ENCODE measurements at places on chromosomes 4 and X.

DNA sequence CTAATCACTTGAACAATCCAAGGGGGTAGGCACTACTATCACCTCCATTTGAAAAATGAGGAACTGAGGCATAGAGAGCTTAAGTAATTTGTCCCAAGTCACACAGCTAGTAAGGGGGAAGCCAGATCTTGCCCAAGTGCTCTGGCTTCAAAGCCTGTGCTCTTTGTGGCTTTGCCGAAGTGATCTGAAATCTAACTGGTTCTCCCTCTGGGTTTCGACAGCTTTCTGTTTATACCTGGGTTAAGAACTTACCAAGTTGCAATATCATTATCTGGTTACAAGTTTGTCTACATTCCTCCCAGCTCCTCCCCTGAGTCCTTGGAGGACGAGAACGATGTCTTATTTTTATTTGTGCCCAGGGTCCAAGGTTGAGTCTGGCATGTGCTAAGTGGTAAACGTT is 125.3 kb upstream of the RAI2 start:
- DNase-seq: no peak

- DNase-seq: peak; percentile 46
These were observed 290.6 kb upstream of the TAPT1 start for GRCh38 chr4:16516796-16517439.

- no peak for DNase-seq
These were observed 694.5 kb upstream of the SLIT2 start for GRCh38 chr4:19557161-19557560.

DNA sequence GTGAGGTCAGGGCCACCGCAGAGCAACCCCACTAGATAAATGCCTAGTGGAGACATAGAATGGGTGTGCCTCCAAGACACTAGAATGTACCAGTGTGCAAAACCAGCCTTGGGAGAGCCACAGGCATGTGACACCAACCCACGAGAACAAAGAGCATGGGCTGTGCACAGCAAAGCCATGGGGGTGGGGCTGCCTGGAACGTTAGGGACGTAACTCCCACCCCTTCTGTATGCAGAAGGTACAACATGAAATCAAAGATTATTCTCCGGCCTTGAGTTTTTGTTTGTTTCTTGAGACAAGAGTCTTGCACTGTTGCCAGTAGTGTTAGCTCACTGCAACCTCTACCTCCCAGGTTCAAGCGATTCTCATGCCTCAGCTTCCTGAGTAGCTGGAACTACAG is 99.5 kb downstream of the MID1IP1 start:
- DNase-seq: no peak

GRCh38 chr4:121706595-121707021 is 9.8 kb upstream of the ANXA5 start:
- no peak for DNase-seq

DNA sequence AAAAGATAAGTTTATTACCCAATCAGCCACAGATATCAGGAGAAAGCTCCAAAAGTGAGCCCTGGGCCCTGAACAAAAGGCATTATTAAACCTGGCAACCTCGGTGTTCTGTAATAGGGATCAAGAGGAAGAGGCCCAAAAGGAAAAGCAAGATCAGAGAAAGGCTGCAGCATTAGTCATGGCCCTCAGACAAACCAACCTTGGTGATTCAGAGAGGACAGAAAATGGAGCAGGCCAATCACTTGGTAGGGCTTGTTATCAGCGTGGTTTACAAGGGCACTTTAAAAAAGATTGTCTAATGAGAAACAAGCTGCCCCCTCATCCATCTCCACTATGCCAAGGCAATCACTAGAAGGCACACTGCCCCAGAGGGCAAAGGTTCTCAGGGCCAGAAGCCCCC is 75.7 kb downstream of the AGTR2 start:
- DNase-seq: no peak

DNA sequence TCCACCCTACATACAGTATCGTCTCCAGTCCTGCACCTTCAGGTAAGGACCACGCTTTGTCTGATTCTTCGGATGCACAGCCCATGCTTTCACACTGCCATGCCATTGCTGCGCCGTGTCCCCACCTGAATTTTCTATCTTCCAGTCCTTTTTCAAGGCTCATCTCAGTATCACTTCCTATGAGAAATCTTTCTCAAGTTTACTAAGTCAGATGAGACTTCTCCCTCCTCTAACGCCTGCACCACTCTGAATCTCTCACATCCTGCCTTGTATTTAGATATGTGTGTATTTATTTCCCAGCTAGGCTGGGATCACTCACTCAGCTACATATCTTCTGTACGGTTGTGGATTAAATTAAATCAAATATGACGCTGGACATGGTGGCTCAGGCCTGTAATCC is 116.8 kb downstream of the SMIM20 start:
- DNase-seq: no peak

GRCh38 chr4:40264497-40264896 is 67.7 kb downstream of the RHOH start:
- DNase-seq: no peak

GRCh38 chrX:109854096-109854495 is 121.0 kb upstream of the ACSL4 start:
- no peak for DNase-seq

- DNase-seq: no peak
These were observed 209.5 kb upstream of the LNX1 start for GRCh38 chr4:53800741-53801140.

DNA sequence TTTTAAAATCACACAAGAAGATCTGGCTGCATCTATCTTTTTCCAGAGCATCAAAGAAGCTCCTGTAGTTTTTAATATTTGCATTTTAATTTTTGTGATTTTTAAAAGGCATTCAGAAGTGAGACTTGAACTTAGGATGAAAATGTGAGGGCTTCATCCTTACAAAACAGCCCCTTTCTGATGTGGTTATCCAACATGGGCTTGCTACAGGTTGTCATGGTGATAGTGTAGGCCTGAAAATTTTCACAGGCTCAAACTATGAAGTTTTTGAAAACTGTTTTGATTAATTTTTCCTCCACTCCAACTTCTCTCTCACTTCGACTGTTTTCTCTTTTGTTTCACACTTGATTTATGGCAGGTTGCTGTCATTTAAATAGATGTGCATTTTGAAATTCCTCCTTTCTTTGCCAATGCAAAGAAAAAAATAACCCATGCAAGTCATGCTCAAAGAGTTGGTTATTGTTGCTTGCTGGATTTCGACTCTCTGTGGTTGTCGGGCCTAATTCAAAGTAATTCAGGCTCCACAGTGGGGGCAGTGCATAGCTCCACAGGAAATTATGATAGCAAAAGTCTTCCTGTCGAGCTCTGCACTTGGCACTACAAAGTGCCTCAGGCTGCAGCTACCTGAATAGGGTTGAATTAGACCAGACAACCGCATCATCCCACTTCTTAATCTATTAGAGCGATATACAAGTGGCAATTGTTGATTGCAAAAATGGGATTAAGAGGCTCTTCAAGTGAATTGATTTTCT is 201.0 kb upstream of the GPR101 start:
- DNase-seq: no peak

DNA sequence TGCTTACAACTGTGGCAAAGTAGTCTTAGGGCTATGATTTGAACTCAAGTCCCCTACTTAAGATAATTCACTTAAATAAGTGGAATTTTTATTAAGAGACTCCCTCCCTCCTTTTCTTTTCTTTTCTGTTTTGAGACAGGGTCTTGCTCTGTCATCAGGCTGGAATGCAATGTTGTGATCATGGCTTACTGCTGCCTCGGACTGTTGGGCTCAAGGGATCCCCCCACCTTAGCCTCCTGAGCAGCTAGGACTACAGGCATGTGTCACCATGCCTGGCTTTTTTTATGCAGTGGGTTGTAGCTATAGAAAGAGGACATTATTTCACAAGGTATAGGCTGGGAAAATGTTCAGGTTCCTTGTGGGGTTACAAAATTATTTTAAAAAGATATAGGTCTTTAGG is 19.2 kb downstream of the DIAPH2 start:
- DNase-seq: no peak

DNA sequence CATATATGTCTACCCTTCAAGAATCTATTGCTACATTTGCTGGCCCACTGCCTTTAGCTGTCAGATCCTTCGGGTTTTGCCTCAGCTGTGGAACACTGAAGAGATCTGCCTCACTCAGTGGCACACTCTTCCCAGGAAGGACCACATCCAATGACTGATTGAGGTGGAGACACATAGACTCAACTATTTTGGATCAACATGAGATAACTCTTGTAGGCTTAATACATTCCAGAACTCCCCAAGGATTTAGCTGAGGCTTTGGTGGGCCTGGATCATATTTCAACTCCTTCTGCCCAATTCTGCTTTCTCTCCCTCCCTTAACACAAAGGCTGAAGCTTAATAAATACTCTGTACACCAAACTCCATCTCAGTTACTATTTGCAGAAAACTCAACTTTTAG is 100.5 kb downstream of the CORIN start:
- DNase-seq: no peak

DNA sequence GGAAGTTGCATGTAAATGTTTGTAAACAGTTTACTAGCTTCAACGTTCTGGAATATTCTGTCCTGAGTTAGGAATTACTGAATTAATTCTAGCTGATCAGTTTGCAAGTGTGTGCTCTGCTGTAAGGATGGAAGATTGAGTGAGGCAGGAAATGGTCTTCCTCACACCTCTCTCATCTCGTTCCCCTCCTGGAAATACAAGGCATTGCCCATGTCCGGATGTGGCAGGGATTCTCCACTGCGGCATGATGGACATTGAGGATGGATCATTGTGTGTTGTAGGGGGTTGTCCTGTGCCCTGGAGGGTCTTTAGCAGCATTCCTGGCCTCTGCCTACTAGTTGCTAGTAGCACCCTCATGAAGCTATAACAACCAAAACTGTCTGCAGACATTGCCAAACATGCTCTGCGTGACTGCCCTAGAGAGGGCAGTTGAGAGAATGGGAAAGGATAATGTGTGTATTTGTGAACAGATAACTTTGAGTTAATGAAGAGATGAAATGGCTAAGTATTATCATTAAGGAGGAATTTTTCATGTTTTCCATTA is 12.6 kb downstream of the CA5B start:
- DNase-seq: no peak

GRCh38 chrX:13281289-13281688 is 38.6 kb downstream of the ATXN3L start:
- DNase-seq: no peak

DNA sequence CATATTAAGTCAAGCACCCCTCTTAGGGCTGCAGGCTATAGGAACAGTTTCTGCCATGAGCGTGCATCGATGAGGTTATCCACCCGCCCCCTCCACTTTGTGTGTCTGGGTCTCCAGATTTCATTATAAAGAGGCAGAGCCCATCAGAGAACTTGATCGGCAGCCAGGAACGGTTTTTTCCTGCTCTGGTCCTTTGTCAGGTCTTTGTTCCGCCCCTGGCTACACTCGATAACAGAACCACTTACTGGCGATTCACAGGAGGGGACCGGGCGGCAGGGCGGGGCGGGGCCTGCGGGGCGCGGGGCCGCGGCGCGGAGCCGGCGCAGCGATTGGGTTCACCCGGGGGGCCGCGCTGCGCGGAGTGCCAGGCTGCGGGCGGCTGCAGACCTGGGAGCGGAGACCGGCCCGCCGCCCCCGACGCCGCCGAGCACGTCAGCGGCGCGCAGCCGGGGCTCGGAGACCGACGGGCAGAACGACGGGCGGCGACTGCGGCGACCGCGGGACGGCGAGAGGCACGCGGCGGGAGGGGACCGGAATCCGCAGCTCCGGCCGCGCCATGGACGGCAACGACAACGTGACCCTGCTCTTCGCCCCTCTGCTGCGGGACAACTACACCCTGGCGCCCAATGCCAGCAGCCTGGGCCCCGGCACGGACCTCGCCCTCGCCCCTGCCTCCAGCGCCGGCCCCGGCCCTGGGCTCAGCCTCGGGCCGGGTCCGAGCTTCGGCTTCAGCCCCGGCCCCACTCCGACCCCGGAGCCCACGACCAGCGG is at the start of gene SLC10A4:
Gene SLC10A4, plus strand, starts transcription at position 338 of the 771 bp plus-strand sequence. Its CDS starts 219 bp downstream, at position 557.
- no peak for DNase-seq

DNA sequence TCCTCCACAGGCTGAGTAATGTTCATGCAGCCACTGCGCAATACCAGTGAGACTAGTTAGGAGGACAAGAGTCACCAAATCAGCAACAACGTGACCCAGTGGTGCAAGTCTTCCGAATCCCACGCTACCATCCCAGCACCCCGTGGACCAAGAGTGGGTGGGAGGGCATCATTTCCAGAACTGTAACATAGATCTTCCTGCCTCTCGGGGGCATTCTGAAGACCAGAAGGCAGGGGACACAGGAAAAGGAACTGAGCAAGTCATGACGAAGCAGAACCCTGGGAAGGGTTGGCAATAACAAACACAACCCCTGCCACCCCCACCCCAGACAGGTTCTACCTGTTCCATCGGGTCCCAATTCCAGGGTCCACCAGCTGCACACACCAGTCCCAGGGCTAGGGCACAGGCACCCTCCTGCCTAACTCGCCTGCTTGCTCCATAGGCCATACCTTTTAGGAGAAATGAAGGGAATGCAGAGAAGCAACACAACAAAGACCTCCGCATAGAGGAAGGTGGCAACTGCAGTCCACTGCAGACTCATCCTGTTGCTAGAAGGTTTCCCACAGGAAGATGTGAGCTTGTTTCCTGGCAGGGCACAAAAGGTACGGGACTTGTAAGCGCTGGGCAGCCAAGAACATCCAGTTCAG is 1.4 kb downstream of the BCAP31 start:
- no peak for DNase-seq

DNA sequence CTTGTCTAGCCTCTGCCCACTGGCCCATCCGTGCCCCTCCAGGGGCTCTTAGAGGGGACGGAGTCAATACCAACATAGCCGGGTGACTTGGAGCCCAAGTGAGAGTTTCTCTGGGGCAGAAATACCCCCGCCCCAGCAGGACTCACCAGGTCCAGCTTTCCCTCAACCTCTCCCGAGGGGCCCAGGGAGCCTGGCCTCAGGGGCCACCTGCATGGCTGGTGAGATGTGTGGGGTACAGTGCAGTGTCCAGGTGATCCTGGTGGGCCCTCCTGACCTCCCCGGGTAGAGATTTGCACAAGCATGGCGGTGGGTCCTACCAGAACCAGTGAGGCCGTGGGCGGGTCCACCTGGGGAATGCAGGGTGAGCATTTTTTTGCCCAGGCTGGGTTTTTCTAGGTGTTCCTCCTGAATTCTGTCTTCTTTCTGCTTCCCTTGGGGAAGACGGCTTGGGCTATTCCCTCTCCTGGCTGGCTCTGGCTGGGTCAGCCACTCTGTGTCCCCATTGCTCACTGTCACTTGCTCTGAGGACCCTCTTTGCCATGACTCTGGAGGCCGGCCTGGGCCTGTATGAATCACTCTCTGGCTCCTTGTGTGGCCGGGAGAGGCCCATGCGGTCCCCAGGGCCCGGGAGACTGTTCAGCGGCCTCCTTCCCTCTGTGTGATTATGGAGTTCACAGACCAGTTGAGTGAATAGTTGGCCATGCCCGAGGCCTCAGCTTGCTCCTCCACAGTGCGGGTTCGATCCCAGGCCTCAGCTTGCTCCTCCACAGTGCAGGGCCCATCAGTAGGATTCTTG is 71.0 kb upstream of the NKX1-1 start:
- peak; percentile 12 for DNase-seq

- no peak for DNase-seq
These were observed 2.3 kb downstream of the SH3TC1 start for GRCh38 chr4:8201321-8201781.

GRCh38 chrX:23822397-23822796 is 39.4 kb downstream of the SAT1 start:
- no peak for DNase-seq

- DNase-seq: no peak
These were observed 508.5 kb upstream of the SLIT2 start for GRCh38 chr4:19743115-19743638.

GRCh38 chr4:167023364-167023925 is 210.8 kb downstream of the SPOCK3 start:
- no peak for DNase-seq

Measured in right forelimb (tissue), 1 donor.